ENCODE measurements at places on chromosomes 16 and 17.

DNA sequence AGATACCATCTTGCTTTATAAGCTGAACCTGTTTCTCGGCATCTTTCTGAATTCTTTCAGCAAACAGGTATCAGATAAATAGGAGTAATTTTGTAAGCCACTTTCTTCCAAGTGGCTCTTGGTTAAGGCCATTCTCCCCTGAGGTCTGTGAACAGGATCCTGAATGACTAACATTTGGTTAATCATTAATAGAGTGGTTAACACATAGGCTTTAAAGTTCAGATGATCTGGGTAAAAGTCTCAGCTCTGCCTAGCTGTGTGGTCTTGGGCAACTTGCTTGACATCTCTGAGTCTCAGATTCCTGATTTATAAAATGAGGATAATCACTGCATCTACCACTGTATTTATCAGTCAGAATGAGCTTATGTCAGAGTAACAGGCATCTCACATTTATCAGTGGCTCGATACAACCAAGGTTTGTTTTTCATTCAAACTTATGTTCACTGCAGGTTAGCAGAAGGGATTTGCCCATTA, 44.4 kb upstream of the ANKFN1 start:
- DNase-seq: no peak

DNA sequence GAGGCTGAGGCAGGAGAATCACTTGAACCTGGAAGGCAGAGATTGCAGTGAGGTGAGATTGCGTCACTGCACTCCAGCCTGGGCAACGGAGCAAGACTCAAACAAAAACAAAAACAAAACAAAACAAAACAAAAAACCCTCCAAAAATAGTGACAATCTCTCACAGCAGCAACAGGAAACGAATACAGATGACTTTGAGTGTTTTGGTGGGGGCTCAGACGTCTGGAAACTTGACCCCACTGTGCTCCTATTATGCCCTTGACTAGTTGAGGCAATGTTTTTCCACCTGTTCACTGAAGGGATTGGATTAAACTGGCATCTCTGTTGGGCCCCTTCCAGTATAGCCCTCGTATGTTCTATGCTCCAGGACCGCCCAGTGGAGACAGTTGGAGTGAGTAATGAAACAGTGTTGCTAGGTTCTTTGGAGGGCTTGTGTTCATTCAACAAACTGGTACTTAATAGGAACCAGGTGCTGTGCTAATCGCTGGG, 167.0 kb downstream of the UTP18 start:
- no peak for DNase-seq

DNA sequence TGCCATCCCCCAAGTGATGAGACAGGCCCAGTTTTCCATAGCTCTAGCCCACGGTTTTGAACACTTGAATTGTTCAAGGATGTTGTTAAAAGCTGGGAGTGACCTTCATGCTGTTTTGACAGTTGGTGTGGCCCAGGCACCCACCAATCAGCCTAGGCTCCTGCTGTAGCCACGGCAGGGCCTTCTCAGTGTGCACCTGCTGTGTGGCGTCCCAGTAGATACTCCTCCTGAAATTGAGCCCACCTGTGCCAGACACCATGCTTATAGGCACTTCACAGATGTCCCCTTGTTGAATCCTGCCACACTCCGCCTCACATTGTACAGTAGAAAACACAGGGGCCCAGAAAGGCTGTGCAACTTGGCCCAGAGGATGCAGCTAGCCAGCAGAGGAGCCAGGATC, 86.4 kb downstream of the SOCS1 start:
- DNase-seq: no peak

GRCh38 chr17:44464037-44464436, 39.2 kb downstream of the GPATCH8 start:
- no peak for DNase-seq

DNA sequence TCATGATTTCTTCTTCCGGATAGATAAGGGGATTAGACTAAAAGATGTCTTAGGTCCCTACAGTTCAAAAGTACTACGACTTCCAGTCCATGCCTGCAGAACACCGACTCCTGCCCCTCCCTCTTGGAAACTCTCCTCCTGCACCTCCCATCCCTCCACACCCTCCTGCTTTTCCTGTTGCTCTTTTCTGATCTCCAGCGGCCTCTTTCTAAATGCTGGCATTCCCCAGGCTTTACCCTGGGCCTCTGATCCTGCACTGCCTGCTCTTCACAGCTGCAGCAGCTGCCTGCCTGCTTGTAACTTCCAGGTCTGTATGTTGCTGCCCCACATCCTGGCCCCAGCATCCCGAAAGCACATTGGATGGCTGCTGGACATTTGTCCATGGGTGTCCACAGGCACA, 154.2 kb downstream of the KCNJ12 start:
- no peak for DNase-seq

DNA sequence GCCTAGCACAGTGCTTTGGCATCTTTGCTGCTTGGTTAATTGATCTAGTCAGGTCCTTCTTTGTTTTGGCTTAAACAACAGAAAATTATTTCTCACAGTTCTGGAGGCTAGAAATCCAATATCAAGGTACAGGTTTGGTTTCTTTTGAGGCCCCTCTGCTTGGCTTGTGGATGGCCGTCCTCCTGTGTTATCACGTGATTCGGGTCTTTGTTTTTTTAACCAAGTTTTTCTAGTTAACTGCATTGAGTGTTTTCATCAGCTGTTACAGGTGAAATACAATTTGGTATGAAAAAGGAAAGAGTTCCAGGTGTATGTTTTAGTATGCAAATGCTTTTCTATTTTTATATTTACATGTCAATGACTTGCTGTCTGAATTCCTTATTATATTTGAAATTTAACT, 2.8 kb downstream of the NLK start:
- DNase-seq: no peak

GRCh38 chr16:87086575-87086974, 230.6 kb downstream of the C16orf95 start:
- DNase-seq: no peak

GRCh38 chr17:5011928-5012327, 14.2 kb downstream of the KIF1C start:
- no peak for DNase-seq

DNA sequence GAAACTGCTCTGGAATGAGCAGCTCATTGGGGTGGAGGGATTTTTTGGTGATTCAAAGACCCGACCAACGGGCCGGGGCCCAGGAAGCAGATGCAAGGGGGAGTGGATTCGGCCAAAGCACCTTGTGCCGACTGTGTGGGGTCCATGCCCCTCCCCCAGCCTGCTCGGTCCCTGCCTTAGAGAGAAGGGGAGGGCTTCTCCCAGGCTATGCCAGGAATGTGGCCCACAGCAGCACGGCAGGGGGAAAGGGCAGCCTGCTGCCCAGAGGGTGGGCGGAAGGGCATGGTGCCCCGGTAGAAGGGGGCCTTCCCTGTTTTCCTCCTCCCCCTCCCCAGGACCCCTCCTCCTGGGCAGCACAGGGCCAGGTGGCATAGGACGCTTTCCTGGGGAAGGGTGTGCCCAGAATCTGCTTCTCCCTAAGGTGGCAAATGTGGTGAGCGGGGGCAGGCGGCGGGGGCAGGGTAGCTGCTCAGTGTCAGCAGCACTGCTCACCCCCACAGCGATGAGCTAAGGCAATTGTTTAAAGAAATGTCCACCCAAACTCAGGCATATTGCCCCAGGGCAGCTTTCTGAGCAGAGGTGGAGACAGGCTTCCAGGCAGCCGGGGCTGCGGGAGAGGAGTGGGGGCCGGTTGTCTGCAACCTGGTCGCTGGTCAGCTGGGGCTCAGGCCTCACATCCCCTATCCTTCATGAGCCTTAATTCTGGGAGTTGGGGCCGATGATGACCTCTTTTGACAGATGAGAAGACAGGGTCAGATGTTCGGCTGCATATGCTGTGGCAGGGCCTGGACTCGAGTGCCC, 33.9 kb upstream of the MLKL start:
- DNase-seq: no peak

DNA sequence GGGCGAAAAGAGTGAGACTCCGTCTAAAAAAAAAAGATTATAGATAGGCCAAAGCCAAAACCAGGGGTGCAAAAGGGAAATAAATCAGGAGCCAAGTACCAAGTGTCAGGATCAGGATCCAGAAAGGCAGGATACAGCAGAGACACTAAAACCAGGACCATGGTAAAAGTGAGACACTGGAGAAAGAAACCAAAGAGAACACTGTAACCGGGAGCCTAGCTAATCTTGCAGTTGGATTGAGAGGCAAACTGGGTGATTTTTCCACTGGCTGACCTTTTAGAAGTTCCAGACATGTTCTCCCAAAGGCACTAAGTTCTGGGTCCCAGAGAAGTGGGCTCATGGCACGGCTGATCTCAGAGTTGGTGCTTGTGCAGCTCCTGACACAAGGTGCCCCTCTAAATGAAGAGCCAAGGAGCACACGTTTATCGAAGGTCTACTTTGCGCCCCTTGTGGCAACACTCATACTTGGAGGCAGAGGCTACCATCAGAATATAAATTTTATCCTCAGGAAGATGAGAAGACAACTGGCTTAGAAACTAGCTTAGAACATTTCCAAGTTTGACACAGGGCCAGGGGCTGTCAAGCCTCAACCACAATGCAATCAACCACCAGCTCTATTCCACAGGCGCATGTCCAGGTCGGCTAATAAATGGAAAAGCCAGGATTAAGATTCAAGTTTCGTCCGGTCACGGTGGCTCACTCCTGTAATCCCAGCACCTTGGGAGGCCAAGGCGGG, 27.5 kb upstream of the HELZ start:
- no peak for DNase-seq

- DNase-seq: no peak
Observed at GRCh38 chr17:43576563-43577229, 30.6 kb upstream of the ETV4 start.

GRCh38 chr16:54628796-54629625, 301.7 kb upstream of the IRX5 start:
- DNase-seq: no peak

GRCh38 chr16:67327743-67328142, 1.1 kb downstream of the LRRC36 start:
- no peak for DNase-seq

DNA sequence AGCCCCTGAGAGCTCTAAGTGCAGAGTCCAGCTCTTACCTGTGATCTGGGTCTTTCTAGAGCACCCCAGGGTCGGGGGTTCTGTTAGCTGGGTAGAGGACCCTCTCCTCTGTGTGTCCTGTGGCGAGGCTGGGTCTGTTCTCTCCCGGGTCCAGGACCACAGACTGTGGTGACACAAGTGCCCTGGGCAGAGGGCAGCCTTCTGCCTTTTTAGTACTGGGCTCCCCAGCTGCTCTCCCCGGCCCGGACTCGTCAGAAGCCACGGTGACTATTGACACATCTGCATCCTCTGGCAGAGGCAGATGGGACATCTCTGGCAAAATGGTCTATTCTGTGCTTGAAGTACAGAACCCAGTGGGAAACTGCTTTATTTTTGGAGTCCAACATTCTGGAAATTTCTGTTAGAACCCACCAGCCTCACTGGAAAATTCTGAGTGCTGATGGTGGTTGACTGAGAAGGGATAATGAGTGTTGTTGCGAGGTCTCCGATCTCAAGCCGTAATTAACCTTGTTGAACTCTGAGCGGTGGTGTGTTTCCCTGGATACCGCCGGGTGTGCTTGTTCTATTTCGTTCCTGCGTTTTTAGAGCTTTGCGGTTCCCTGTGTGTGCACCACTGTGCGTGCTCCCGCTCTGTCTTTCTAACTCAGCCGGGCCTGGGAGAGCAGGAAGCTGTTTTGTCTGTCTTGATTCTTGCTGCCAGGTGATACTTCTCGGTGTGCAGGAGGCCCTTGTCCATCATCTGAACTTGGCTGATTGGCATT, 26.0 kb upstream of the NUDT16L1 start:
- DNase-seq: no peak

DNA sequence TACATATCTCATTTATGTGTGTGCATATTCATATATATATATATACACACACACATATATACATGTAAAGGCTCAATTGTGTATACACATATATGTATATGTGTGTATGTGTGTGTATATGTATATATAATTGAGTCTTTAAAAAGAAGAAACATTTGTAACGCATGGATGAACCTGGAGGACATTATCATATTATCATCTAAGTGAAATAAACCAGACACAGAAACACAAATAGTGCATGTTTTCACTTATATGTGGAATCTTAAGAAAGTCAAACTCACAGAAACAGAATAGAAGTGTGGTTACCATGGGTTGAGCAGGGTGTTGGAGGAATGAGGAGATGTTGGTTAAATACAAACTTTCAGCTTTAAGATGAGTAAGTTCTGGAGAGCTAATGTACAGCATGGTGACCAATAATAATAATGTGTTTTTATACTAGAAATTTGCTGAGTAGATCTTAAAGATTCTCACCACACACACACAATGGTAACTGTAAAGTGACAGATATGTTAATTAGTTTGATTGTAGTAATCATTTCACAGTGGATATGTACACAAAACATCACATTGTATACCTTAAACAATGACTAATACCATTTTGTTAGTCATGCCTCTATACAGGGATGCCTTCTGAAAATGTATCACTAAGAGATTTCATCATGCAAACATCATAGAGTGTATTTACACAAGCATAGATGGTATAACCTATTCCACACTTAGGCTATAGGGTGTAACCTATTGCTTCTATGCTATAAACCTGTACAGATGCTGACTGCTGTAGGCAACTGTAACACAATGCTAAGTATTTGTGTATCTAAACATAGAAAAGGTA, 132.6 kb upstream of the CACNG5 start:
- no peak for DNase-seq

GRCh38 chr17:19361944-19362276, 613 bp downstream of the B9D1 start:
- no peak for DNase-seq
